Mesendoderm (in vitro differentiated cells): ENCODE measurements at places on chromosomes 2 and 18.

DNA sequence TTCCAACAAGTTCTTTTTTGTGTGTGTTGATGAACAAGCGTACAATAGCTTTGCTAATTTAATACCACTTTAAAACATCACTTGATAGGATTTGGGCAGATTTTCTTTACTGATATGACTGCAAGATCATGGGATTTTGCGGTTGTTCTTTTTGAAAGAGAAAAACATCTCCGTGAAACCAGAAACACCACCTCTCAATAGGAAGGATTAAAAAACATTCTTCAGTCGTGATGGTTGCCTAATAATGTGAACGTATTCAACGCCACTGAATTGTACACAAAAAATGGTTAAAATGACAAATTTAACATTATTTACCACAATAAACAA lies 19.3 kb downstream of the RBMS1 start:
- DNase-seq: no peak

GRCh38 chr2:195214072-195214471 lies 443.0 kb upstream of the SLC39A10 start:
- no peak for DNase-seq

DNA sequence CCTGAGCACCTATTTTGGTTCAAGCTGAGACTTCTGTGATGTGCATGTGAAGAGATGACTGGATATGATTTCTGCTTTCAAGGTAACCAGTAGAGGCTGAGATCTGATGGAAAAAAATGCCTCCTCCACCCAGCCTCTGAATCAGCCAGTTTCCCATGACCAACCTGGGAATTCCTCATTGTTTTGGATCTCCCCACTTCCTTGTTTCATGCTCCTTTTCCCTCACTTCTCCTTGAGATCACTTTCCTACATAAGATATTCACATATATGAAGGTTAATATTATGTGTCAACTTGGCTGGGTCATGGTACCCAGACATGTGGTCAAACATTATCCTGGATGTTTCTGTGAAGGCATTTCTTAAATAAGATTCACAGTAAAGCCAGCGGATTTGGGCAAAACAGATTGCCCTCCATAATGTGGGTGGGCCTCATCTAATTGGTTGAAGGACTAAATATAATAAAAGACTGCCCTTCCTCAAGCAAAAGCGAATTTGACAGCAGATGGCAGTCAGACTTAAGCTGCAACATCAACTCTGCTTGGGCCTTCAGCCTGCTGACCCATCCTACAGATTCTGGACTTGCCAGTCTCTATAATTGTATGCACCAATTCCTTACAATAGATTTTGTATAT lies 379.4 kb downstream of the TNS1 start:
- no peak for DNase-seq

GRCh38 chr2:198347349-198347748 lies 543.0 kb downstream of the PLCL1 start:
- peak; percentile 6 for DNase-seq

DNA sequence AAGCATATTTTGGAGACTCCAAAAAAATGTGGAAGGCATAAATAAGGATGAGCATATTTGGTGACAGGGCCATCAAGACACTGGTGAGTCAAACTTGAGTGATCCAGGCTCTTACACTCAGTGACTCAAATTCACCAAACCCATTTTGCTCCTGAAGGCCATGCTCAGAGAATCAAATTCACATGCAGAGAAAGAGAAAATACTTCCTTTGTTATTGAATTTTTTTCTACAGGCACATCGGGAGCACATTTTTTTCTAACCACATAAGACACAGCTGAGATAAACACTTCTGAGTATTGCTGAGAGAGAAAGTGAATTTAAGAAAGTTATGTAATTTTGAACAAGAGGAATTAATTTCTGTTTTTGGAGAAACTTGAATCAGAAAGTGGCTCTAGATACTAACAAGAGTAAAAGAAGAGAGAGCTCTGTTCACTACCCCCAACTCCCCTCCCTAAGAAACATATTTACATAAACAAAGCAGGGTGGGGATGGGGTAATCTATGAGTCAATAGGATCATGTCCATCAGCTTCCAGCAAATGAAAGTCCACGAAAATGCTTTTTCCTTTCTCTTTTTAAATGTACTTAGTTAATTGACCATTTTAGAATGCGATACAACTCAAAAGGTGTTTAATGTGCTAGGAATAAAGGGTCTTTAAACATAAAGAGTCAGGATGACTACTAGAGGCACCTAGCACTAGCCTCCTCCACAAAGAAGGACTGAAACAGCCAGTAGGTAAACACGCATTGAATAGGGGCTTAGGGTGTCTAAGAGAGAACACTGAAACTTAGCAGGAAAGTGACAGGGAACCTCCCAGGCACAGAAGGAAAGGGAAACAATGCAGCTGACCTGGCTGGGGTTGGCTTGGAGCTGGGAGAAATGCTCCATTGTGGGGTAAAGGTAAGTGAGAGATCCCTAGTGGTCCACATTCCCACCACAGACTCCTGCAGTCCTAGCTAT lies 152.3 kb downstream of the KCNE4 start:
- no peak for DNase-seq

GRCh38 chr2:3301001-3301400 lies 76.6 kb downstream of the EIPR1 start:
- DNase-seq: no peak
